ENCODE measurements at places on chromosomes 1 and 21. TPM values are rescaled to one million over a fixed set of nuclear protein-coding genes. Genes with fewer than 3 reads are reported as not detected.

Gene CCT8
- 104 TPM for total RNA-seq

Gene CLEC20A
- total RNA-seq: not detected

Gene IL23R
- 0.11 TPM for total RNA-seq

Gene PAX7
- not detected for total RNA-seq

Gene PCNX2
- 36.4 TPM for total RNA-seq

Gene GPATCH2
- 7.2 TPM for total RNA-seq

Gene ESRRG
- total RNA-seq: not detected
